Mesenteric fat pad (tissue), 1 donor: ENCODE measurements at places on chromosomes 3 and 15.

DNA sequence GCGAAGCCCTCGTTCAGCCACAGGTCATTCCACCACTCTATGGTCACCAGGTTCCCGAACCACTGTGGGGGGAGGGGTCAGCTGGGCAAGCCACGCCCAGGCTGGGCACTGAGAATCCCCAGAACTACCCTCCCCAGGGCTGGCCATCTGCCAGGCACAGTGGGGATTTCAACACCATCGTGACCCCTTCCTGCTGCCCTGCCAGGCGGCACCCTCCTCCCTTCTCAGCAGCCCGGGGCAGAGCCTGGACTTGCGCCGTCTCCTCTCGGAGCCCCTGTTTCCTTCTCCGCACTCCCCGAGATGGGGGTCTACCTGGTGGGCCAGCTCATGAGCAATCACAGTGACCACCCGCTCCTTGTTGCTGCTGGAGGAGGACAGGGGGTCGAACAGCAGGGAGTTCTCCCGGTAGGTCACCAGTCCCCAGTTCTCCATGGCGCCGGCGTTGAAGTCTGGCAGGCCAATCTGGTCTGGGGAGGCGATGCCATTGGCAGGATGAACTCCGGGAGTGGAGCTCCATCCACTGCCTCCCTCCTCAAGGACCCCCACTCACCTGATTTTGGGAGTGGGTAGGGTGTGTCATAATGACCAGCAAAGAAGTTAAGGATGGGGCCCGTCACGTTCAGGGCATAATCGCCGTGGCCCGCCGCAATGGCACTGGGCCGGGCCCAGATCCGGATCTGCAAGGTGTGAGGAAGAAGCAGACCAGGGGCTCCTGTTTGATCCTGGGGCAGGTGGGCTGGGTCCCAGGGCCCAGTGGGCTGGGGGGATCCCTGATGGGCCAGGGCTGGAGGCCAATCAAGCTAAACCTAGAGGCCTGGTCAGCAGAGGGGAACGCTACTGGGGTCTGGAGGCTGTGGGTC, 10.5 kb downstream of the ANPEP start:
- no peak for DNase-seq

DNA sequence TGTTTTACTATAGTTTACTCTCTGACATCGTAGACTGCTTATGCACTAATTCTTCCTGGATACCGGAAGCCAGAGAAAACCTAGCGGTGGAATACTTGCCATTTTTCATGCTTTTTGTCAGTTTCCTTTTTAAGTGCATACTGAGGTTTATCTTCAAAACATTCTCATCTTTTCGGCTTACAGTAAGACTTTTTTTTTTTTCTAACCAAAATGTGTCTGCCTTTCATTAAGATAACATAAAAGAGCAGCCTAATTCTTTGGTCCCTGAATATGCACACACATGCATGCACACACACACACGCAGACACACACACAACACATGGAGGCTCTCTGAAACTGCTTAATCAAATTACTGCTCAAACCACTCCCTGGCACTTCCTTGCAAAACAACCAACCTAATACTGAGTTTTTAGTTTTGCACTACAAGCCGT, 1.3 kb downstream of the ZNF445 start:
- DNase-seq: no peak

DNA sequence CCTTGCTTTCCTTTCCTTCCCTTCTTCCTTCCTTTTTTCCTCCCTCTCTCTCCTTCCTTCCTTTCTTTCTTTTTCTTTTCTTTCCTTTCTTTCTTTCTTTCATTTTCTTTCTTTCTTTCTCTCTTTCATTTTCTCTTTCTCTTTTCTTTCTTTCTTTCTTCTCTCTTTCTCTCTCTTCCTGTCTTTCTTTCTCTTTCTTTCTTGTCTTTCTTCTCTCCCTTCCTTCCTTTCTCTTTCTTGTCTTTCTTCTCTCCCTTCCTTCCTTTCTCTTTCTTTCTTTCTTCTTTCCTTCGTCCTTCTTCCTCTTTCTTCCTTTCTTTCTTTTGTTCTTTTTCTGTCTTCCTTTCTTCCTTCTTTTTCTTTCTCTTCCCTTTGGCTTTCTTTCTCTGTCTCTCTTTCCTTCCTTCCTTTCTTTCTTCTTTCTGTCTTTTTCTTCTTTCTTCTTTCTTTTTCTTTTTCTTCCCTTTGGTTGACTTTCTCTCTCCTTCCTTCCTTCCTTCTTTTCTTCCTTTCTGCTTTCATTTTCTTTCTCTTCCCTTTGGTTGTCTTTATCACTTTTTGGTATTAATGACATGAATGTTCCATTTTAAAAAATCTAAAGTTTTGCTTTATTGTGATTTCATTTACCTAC, 496.4 kb upstream of the CBLB start:
- no peak for DNase-seq

GRCh38 chr3:55690177-55690576, 203.1 kb upstream of the WNT5A start:
- DNase-seq: no peak

DNA sequence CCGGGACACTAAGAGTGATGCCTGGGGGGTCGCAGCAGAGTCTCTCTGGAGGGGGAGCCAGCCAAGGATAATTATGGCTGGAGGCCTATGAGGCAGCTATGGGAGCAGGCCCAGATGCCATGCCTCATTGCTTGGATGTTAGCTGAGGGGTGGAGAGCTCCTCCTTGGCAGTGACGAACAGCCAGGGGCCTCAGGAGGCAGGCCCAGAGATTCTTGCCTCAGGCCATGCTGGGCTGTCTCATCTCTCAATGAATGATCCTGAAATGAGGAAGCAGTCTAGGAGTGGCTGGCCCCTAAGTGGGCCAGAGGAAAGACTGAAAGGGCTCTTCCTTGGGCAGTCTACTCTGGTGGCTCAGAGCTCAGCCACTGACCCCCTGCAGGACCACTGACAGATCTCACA, 21.3 kb downstream of the KIF9 start:
- DNase-seq: no peak

DNA sequence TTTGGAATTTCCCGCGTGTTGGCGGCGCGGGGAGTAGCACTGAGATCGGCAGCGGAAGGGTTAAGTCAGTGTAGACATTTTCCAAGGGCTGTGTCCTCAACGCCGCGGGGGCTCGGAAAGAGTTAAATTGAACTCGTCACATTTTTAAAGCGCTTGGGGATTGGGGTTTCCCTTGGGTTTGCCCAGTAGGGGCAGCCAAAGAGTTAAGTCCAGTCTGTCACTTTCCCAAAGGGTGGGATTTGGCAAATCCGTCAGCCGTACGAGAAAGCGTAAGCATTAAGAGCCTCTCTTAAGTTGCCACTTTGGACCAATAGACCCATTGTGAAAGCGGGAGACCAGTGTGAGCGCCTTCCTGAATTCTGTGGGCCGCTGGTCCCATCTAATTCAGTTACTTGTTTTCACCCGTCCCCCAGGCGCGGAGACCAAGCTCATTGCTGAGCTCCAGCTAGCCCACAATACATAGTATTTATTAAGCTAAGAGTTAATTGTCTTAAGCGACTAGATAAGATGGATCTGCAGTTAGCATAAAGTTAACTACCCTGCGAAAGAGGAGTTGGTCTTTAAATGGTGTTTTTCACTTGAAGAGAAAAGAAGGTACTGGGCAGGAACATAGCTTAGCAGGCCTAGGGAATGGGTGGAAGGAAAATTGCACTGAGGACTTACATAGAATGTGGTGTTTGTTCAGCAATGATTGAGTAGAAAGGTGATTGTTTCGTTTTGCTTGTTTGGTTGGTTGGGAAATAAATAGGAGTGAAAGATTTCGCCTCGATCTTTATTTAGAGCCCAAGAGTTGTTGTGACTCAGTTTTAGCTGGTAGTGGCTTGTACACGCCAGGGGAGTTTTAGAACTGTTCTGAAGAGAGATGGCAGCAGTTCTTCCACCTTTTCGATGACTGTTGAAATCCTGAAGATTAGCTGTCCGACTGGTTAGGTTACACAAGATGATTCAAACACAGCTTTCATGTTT, 932 bp downstream of the ARL8B start:
- DNase-seq: peak; percentile 67

DNA sequence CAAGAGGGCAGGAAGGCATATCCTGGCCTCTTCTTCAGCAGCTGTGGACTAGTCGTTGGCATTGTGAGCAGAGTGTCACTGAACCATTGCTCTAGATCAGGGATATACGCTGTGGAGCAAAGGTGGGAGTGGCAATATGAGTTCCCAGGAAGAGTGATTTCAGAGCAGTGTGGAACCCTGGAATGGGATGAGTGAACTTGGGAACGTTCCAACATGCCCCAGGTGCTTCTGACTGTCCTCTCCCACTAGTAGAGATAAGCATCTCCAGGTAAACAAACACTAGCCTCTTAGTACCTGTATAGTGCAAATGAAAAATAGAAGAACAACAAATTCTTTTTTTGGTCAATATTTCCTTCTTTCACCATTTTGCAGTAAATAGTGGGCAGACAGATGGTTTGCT, 123.6 kb upstream of the VEPH1 start:
- DNase-seq: no peak

DNA sequence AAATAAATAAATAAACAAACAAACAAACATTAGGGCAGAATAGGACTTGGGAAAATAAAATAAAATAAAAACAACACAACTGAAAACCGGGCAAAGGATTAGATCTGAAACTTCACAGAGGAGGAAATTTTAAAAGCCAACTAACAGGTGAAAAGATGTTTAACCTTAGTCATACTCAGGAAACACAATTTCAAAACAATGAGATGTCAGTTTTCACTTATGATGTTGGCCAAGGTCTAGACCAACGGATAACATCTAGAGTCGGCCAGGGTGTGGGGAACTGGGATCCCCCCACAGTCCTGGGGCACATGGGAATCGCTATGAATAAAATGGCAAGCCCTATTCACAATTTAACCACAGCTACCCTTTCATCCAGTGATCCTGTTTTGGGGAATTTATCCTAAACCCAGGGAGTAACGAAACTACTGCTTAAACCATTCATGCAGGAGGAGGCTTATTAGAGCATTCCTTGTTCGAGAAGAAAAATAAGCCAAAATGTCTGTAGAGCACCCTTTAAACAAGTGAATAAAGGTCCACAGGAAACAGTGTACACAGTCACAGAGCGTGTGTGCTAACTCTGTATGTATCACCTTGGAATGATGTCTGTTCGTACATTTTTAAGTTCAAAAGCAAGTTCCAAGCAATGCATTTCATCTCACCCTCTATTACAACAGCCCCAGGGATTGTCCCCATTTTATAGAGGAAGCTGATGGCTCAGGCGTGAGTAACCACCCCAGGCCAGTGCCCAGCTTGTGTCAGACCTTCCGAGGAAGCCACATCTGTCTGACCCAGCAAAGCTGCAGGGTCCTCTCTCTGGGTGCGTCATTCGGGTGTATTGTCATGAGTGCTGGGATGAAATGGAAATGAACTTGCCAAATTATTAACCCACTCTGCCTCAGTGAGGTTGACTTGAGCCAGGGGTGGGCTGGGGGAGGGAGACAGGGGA, 6.3 kb upstream of the ANPEP start:
- peak; percentile 84 for DNase-seq

DNA sequence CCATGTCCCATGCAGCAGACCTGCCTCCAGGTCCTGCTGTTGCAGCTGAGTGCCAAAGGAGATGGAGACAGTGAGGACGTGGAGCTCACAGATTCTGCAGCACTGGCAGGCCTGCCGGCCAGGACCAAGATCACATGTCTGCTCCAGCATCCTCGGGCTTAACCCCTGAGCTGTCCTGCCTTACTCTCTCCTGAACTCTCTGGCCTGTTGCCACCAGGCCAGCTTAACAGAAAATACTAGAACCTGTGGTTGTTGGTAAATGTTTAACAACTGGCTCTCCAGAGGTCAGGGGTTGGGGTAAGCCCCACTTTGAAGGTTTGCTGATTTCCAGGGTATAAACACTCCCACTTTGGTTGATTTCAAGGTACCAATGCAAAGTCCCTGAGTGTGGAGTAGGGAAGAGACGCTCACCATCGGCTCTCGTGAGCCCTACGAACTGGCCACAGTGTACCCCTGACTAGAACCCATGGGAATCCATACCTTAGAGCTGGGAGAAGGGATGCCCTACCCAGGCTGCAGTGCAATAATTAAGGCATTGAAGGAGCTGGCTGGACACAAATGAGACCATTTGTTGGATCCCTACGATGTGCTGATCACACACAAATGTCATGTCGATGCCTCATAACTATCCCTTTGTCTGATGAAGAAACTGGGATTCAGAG, 147.9 kb downstream of the OR4M2 start:
- DNase-seq: peak; percentile 89

DNA sequence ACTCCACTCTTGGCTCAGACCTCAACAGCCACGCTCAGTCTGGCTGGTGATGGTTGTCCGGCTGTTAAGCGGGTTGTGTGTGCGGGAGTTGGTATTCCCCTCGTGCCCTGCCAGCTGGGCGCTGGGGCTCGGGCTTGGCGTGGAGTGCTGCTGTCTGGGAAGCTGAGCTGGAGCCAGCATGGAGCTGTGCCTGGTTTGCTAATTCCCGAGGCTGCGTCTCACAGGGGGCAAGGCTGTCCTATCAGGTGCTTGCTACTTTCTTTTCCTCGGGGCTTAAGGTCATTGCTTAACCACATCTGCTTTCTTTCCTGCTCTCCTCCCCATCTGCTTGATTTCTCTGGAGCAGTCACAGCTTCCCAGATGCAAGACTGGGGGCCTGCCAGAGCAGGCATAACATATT, 29.9 kb downstream of the PDIA5 start:
- peak; percentile 87 for DNase-seq

GRCh38 chr3:58202917-58203360, 7.8 kb downstream of the DNASE1L3 start:
- DNase-seq: no peak

DNA sequence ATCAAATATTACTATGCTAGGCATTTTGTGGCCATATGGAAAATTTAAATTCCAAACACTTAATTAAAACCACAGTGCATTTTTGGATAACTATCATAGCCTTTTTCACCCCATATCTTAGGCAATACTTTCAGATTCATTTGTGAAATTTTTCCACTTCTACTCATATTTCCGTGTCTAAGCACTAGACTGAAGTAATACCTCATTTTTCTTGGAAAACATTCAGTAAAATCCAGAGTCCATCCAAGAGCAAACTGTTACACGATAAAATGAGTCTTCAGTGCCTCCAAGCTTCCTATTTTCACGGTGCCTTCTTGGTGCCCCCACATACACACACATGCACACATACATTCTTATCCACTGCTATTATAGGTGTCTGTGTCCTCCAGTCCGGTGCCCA, 845.9 kb downstream of the TBL1XR1 start:
- DNase-seq: no peak

- DNase-seq: no peak
These were observed 779.1 kb upstream of the SEMA6D start for GRCh38 chr15:46938169-46938568.

- no peak for DNase-seq
These were observed 150.7 kb downstream of the LRTM1 start for GRCh38 chr3:54777141-54777540.

DNA sequence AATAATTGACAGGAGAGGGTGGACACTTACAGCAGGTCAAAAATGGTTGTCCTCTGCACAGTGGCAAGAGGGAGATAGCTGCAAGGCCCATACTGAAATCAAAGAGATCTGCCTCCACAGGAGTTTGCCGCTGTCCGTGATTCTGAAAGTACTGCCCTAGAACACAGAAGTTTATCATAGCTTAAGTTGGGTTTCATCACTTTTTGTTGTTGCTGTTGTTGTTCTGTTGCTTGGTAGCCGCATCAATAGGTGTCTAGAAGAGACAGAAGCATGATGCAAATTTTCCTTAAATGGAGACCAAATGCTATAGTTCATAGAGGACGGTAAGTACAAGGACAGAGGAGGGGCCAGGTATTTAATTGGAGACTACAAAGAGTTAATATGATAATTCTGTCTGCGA, 120.0 kb upstream of the MRPL3 start:
- no peak for DNase-seq

GRCh38 chr3:123258359-123258758, 56.6 kb downstream of the SEC22A start:
- no peak for DNase-seq
